ENCODE measurements at places on chromosomes 5 and 9. TPM values are rescaled to one million over a fixed set of nuclear protein-coding genes. Genes with fewer than 3 reads are reported as not detected.

DNA sequence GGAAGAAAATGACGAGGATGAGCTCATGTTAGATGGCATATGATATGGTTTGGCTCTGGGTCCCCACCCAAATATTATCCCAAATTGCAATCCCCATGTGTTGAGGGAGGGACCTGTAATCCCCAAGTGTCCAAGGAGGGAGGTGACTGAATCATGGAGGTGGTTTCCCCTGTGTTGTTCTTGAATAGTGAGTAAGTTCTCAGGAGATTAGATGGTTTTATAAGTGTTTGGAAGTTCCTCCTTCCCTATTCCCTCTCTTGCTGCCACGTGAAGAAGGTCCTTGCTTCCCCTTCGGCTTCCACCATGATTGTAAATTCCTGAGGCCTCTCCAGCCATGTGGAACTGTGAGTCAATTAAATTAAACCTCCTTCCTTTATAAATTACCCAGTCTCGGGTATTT, 10.1 kb downstream of the EDIL3 start:
- no peak for DNase-seq
- no peaks in the 10 kb centered on the region for H3K36me3 ChIP-seq
- no peaks in the 10 kb centered on the region for H3K27me3 ChIP-seq
- H3K4me3 ChIP-seq: no peak overlapping the region
- no peak overlapping the region for H3K27ac ChIP-seq

DNA sequence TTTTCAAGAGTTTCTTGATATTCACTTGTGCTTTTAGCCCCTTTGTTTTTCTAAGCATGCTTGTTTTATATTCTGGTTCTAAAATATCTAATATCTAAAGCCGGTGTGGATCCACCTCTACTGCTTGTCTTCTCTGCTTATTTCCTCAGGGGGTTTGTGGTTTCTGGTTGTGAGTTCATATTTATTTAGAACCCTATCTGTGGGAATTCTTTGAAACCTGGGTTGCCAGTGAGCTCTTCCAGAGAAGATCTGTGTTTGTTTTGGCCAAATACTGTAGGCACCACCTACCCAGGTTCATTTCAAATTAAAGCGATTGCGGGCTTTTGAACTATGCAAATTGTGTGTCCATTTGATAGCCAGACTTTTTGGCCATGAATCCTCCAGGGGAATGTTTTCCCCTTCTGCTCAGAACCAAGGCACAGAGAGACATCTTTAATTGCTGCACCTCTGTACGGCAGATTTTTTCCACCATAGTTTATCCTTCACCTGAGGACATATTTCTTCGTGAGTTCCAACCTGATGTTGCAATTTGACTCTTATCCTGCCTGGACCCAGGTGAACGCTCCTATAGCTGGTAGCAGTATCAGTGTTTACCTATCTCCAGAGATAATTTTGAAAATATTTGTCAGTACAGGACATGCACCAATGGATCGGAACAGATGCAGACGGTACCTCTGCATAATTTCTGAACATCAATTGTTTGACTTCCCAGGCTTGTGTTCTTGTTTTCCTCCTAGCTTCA, 2.4 kb upstream of the ZBTB43 start:
- H3K27me3 ChIP-seq: no peaks in the 10 kb centered on the region
- no peak for DNase-seq
- no peaks in the 10 kb centered on the region for H3K36me3 ChIP-seq
- peaks cover 10% of the 10 kb centered on the region for H3K4me1 ChIP-seq

GRCh38 chr5:89397096-89397495, 514.1 kb upstream of the MEF2C start:
- no peaks in the 10 kb centered on the region for H3K36me3 ChIP-seq
- no peaks in the 10 kb centered on the region for H3K4me1 ChIP-seq
- H3K27me3 ChIP-seq: no peaks in the 10 kb centered on the region
- DNase-seq: no peak

DNA sequence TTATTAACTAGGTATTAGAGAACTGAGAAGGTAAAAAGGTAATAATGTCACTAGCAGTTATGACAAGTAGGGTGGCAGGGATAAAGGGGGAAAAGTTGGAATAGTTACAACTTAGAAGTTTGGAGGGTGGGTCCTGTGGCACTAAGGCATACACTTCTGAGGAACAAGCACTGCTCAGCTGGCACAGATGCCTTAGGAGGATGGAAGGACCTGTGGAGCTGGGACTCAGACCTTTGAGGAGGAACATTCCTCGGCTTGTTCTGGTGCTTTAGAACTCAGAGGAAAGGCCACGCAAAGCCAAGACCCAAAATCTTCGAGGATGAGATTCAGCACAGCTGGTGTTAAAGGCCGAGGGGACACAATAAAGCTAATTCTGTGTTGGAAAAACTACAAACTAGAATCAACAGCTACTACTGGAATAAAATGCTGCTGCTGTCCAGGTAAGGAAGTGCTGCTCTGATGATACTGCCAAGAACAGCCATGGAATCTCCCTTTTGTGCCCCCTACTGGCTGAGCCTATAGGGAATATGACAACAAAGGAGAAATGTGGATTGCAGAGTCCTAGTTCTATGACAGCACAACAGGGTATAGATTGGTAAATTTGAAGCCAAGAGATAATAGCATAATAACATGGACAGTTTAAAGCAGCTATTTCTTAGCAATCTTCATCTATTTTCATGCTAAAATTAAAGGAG, 126.7 kb downstream of the SLC25A46 start:
- H3K4me1 ChIP-seq: no peaks in the 10 kb centered on the region
- H3K27me3 ChIP-seq: no peaks in the 10 kb centered on the region
- no peaks in the 10 kb centered on the region for H3K36me3 ChIP-seq
- no peak overlapping the region for H3K27ac ChIP-seq

DNA sequence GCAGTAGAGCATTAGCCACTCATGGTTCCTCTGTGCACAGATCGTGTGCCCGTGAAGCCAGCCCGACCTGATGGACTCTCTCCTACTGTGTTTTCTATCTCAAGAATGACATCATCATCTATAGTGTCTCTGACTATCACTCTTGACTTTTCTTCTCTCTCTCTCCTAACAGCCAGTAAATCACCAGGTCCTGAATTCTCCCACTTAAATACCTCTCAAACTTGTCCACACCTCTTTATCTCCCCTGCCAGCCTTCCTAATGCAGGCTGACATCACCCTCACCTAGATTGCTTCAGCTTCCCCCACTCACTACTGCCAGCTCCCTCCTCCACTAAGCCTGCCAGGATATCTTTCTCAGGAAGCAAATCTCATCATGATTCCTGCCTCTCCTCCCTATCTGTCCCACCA, 90.6 kb upstream of the MIER3 start:
- no peaks in the 10 kb centered on the region for H3K36me3 ChIP-seq
- no peak for DNase-seq
- H3K4me3 ChIP-seq: no peak overlapping the region

- DNase-seq: no peak
- H3K27ac ChIP-seq: no peak overlapping the region
- no peaks in the 10 kb centered on the region for H3K27me3 ChIP-seq
- H3K36me3 ChIP-seq: no peaks in the 10 kb centered on the region
- no peak overlapping the region for H3K4me3 ChIP-seq
Observed at GRCh38 chr5:67401172-67401571, 204.6 kb upstream of the CD180 start.

The BHMT gene
- total RNA-seq: 1.8 TPM

GRCh38 chr9:85702726-85703289, 38.9 kb downstream of the AGTPBP1 start:
- no peak for DNase-seq
- H3K36me3 ChIP-seq: no peaks in the 10 kb centered on the region
- no peak overlapping the region for H3K27ac ChIP-seq

GRCh38 chr5:142853682-142854081, 83.5 kb downstream of the ARHGAP26 start:
- no peaks in the 10 kb centered on the region for H3K4me1 ChIP-seq
- H3K27ac ChIP-seq: no peak overlapping the region
- no peak overlapping the region for H3K4me3 ChIP-seq
- H3K36me3 ChIP-seq: no peaks in the 10 kb centered on the region
- DNase-seq: no peak
- no peaks in the 10 kb centered on the region for H3K27me3 ChIP-seq

- H3K4me1 ChIP-seq: peaks cover 14% of the 10 kb centered on the region
- no peaks in the 10 kb centered on the region for H3K27me3 ChIP-seq
- H3K27ac ChIP-seq: no peak overlapping the region
- no peak overlapping the region for H3K4me3 ChIP-seq
- no peak for DNase-seq
- H3K36me3 ChIP-seq: peaks cover 4% of the 10 kb centered on the region
Observed at GRCh38 chr9:113600023-113600823, 136.7 kb downstream of the RGS3 start.

- DNase-seq: no peak
- H3K27me3 ChIP-seq: no peaks in the 10 kb centered on the region
- no peak overlapping the region for H3K27ac ChIP-seq
- H3K4me3 ChIP-seq: no peak overlapping the region
- no peaks in the 10 kb centered on the region for H3K4me1 ChIP-seq
- peaks cover 18% of the 10 kb centered on the region for H3K36me3 ChIP-seq
Observed at GRCh38 chr5:179595916-179596315, 27.6 kb downstream of the HNRNPH1 start.

GRCh38 chr5:82487131-82487530, 209.0 kb upstream of the RPS23 start:
- no peaks in the 10 kb centered on the region for H3K27me3 ChIP-seq
- H3K27ac ChIP-seq: no peak overlapping the region
- H3K4me1 ChIP-seq: no peaks in the 10 kb centered on the region
- H3K4me3 ChIP-seq: no peak overlapping the region
- DNase-seq: no peak

All from breast epithelium (tissue), 4 donors.